Cerebellar cortex (tissue), 1 donor: ENCODE measurements at places on chromosomes 11 and 22.
A peak's percentile ranks its signal among the peaks of the same experiment; 100 is the strongest.

DNA sequence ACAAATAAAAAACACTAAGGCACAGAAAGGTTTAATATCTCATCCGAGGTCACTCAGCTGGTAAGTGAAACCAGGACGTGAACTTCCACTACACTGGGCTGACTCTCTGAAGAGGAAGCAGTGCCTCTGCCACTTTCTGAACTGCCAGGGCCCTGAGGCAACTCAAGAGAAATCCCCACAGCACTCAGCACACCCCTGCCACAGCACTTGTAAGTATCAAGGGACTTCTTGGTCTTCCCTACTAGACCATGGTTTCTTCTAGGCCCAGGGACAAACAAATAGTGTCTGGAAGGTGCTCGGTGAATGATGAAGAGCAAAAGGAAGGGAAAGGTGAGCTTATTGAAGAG, 49.7 kb downstream of the RPL27A start:
- DNase-seq, result no peak

DNA sequence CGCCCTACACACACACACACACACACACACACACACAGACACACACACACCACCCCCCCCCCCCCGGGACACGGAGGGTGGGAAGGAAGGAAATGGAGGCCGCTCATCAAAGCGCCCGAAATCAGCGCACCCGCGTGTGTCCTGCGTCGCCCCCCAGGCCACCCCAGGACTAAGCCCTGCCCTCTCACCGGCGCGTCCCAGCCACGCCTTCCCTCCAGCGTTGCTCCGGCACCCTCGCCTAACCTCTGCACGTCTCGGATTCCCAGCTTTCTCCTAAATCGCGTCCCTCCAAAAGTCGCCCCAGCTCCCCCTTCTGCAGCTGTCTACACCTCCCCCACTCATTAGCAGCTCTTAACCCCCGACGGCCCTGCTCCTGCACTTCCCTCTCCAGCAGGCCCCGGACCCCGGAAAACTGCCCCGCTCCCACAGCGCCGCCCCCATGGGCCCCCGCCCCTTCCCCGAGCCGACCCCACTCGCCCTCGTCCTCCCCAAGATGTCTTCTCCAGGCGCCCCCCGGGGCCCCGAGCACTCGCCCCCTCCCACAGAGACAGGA, 557 bp downstream of the PACSIN2 start:
- DNase-seq, result peak; percentile 30

GRCh38 chr11:115912484-115912945, 408.3 kb upstream of the CADM1 start:
- peak; percentile 75 for DNase-seq

- no peak for DNase-seq
Measured at GRCh38 chr11:61011950-61012736, 40.7 kb downstream of the CD6 start.

DNA sequence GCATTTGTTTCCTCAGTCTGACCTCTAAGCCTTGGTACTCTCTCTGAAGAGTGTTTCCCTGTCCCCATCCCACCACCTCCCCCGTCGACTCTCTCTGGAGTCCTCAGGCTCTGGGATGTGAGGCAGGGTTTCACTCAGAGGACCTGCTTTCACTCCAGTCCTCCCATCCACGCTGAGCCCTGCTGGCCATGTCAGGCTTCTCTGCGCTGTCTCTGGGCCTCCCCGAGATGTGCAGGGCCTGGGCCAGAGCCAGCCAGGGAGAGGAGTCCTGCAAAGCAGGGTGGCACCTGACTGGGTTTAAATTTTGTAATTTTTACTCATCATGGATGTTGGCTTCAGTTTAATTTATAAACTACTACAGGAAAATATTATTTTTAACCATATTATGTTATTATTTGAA, 3.3 kb downstream of the SCGB2A2 start:
- no peak for DNase-seq

DNA sequence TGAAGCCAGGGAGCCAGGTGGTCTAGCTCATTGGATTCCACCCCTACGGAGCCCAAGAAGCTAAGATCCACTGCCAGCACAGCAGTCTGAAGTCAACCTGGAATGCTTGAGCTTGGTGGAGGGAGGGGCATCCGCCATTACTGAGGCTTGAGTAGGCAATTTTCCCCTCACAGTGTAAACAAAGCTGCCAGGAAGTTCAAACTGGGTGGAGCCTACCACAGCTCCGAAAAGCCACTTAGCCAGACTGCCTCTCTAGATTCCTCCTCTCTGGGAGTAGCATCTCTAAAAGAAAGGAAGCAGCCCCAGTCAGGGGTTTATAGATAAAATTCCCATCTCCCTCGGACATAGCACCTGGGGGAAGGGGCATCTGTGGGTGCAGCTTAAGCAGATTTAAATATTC, 620.3 kb downstream of the NELL1 start:
- no peak for DNase-seq

GRCh38 chr11:68329978-68330699, 17.7 kb downstream of the LRP5 start:
- DNase-seq, result no peak

GRCh38 chr11:70764356-70764905, 366.1 kb downstream of the CTTN start:
- DNase-seq, result no peak

DNA sequence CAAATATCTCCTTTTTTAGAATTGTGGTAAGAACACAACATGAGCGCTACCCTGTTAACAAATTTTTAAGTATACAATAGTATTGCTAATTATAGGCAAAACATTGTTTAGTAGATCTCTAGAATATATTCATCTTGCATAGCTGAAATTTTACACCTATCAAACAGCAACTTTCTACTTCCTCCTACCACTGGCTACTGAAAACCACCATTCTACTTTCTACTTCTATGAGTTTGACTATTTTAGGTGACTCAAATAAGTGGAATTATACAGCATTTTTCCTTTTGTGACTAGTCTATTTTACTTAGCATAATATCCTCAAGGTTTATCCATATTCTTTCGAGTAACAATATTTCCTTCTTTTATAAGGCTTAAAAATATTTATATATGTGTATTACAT, 128.4 kb downstream of the FAM76B start:
- no peak for DNase-seq

- peak; percentile 48 for DNase-seq
Measured at GRCh38 chr11:12149672-12150225, 39.4 kb downstream of the MICAL2 start.

DNA sequence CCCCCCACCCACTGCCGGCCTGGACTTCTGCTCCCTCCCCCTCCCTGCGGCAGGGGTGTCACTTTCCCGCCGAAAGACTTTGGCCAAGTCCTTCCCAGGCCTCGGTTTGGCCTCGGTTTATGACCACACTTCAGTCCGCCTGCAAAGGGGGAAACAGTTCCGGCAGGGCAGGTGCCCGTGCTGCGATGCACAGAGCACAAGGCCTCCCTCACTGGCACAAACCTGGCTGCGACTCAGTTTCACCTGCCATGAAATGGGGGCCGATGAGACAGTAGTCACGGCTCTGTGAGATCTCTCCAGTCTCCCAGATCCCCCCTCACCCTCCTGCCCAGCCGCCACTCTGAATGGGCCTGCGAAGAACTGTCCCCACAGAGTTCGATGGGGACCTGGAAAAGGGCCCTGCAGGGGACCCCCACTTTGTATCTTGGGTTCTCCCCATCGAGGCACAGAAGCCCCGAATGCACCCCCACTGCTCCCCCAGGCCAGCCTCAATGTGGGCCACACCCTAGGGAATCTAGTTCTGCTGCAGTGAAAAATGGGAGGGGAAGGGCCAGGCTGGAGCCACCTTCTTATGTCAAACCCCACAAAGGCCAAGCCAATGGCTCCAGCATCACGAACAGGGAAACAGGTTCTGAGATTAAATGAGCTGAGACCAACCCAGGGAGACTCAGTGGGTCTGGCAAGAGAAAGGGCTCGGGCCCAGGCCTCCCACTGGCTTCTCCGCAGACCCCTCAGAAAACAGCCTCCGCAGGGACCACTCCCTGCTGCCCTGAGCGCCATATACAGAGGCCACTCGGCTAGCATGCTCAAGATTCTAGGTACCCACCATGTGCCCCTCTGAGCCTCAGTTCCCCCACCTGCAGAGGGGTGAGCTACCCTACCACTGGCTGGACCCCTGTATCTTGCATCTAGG, 29.0 kb downstream of the ARVCF start:
- no peak for DNase-seq

DNA sequence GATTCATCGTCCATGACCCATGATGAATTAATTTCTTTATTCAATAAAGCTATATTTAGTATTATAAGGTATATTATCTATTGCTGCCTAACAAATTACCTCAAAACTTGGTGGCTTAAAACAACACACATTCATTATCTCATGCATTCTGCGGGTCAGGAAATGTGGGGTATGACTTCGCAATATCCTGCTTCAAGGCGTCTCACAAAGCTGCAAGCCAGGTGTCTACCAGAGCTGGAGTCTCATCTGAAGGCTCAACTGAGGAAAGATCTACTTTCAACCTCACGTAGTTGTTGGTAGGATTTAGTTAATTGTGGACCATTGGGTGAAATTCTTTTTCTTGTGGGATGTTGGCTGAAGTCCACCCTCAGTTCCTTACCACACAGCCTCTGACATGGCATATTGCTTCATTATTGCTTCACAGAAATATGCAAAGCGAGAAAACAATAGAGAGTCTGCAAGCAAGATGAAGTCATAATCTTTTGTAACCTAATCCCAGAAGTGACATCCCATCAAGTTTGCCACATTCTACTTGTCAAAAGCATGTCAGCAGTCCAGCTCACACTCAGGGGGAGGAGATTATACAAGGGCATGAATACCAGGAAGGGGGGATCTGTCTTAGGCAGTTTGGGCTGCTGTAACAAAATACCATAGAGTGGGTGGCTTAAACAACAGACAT, 45.1 kb downstream of the KREMEN1 start:
- no peak for DNase-seq

GRCh38 chr11:66272596-66272995, 4.2 kb downstream of the RAB1B start:
- no peak for DNase-seq

- peak; percentile 49 for DNase-seq
Measured at GRCh38 chr22:42895087-42895486, 38.0 kb upstream of the ARFGAP3 start.

- DNase-seq, result no peak
Measured at GRCh38 chr11:11415901-11416300, 62.9 kb upstream of the CSNK2A3 start.

- no peak for DNase-seq
Measured at GRCh38 chr11:93028960-93029522, 59.6 kb downstream of the MTNR1B start.

GRCh38 chr22:47331750-47332149, 569.3 kb downstream of the TBC1D22A start:
- no peak for DNase-seq

GRCh38 chr22:48297296-48297695, 1530.4 kb downstream of the BRD1 start:
- no peak for DNase-seq

- DNase-seq, result no peak
Measured at GRCh38 chr11:69936771-69937170, 117.6 kb upstream of the FGF3 start.

DNA sequence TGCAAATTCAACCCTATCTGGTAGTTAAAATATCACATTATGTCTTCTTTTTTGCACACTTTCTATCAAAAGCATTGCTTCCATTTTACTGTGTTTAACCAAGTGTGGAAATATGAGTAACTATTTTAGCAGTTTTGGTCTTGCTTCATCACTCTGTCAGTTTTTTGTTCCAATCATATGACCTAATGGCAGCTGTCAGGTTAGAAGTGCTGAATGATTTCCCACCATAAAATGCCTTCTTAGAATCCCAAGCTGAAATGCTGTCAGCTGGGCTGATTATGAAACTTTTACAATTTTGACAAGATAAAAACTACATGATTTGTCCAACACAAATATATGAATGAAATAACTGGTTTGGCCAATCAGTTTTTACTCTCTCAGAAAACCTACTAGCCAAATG, 1654.6 kb upstream of the RAG2 start:
- DNase-seq, result no peak

GRCh38 chr11:999009-999408, 37.5 kb downstream of the MUC6 start:
- DNase-seq, result no peak

DNA sequence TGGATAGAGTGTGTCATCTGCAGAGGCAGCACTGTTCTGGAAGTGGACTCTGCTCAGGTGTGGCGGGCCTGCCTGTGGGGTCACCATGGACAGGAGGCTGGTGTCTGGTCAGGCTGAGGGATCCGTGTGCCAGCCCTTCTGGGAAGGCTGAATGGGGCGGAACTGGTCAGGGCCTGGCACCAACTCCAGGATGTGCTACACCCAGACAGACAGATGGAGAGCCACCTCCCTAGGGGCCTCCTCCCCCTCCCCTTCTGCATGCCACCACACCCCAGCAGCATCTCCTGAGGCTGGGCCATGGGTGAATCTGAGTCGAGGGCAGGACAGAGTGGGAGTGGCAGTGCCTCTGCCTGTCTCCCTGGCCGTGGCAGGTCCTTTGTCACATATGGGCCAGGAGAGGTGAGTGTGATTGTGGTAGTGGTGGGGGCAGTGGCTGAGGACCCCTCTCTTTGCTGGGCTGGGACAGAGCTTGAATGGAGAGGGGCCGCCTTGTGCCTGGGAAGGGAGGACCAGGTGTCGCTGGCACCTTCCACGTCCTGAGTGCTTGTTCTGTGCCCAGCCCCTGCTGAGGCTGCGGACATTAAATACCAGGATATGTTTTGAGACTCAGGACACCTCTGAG, 29.1 kb downstream of the ST3GAL4 start:
- DNase-seq, result no peak

GRCh38 chr11:101346591-101346990, 217.0 kb upstream of the PGR start:
- no peak for DNase-seq
